Uterine smooth muscle cell (primary cell): ENCODE measurements at places on chromosomes 12 and 14. TPM values are rescaled to one million over a fixed set of nuclear protein-coding genes. Genes with fewer than 3 reads are reported as not detected.

The MANSC1 gene
- total RNA-seq: 0.50 and 0.55 TPM in 2 replicates

The C12orf42 gene
- not detected in 2 replicates for total RNA-seq

The KRT77 gene
- not detected in 2 replicates for total RNA-seq

The KRT3 gene
- not detected in 2 replicates for total RNA-seq

The ABHD4 gene
- total RNA-seq: 15.4 and 35.7 TPM in 2 replicates

The RNASE2 gene
- not detected in 2 replicates for total RNA-seq

The LAG3 gene
- under 0.01 and 0.11 TPM in 2 replicates for total RNA-seq

The ZNF84 gene
- 19.0 and 29.1 TPM in 2 replicates for total RNA-seq

The NTF3 gene
- 0.12 TPM in 1 of 2 replicates, not detected in the other for total RNA-seq

The KCNMB4 gene
- total RNA-seq: 1.00 and 1.2 TPM in 2 replicates

The CELA1 gene
- not detected in 2 replicates for total RNA-seq
